Esophagus squamous epithelium (tissue), 5 donors: ENCODE measurements at places on chromosomes 2 and 18. TPM values are rescaled to one million over a fixed set of nuclear protein-coding genes. Genes with fewer than 3 reads are reported as not detected.
A peak's percentile ranks its signal among the peaks of the same experiment; 100 is the strongest.

- DNase-seq, result no peak
- H3K27me3 ChIP-seq, result no peaks in the 10 kb centered on the region
- no peaks in the 10 kb centered on the region for H3K4me1 ChIP-seq
- H3K4me3 ChIP-seq, result no peak overlapping the region
Measured at GRCh38 chr2:59560769-59561168, 992.7 kb downstream of the BCL11A start.

- no peak overlapping the region for H3K27ac ChIP-seq
- no peak overlapping the region for H3K4me3 ChIP-seq
- no peaks in the 10 kb centered on the region for H3K27me3 ChIP-seq
- no peaks in the 10 kb centered on the region for H3K36me3 ChIP-seq
- H3K4me1 ChIP-seq, result no peaks in the 10 kb centered on the region
- no peak for DNase-seq
Measured at GRCh38 chr18:29838556-29838955, 1204.0 kb downstream of the DSC3 start.

ASB18 gene
- total RNA-seq, result not detected

GRCh38 chr2:218270721-218271486 is 585 bp downstream of the PNKD start:
- peaks cover 34% of the 10 kb centered on the region for H3K36me3 ChIP-seq
- peaks cover 81% of the 10 kb centered on the region for H3K4me1 ChIP-seq
- H3K27ac ChIP-seq, result peak overlapping the region; percentile 88

DNA sequence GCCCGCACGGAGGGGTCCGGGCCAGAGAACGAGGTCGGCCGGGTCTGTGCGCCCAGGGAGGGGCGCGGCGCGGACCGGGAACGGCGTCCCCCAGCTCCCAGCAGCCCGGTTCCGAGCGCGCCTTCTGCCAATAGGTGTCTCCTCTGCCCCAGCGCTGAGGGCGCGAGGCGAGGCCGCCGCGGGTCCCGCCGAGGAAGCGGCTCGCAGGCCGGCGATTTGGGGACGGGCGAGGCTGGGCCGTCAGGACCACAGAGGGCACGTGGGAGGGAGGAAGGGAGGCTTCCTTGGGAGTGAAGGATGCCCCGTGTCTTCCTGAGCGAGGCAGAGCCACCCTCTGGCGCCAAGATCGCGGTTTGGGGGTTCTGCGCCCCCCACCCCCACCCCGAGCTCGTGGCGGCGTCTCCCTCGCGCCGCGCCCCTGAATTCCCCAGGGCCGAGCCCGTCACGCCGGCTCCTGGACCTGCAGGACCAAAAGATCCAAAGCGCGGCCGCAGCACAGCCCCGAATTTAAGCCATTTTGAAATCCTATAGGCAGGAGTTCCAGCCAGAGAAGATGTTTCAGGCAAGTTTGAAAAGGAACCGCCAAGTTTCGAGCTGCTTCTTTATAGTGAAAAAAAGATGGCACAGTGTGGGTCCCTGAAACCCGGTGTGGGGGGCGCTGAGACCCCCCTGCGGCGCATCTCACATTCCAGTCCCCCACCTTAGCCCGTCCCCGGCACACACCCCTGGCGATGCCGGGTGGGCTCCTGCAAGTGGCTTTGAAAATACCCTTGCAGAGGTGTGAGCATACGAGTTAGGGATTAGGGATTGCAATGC is 909 bp downstream of the NFATC1 start:
- peak overlapping the region; percentile 71 for H3K4me3 ChIP-seq
- no peaks in the 10 kb centered on the region for H3K36me3 ChIP-seq
- no peak for DNase-seq

EVA1A gene
- not detected for total RNA-seq

- peaks cover 26% of the 10 kb centered on the region for H3K4me1 ChIP-seq
- H3K36me3 ChIP-seq, result no peaks in the 10 kb centered on the region
- H3K27ac ChIP-seq, result no peak overlapping the region
- DNase-seq, result no peak
- H3K4me3 ChIP-seq, result no peak overlapping the region
Measured at GRCh38 chr2:45259138-45259537, 249.9 kb upstream of the SIX2 start.

DNA sequence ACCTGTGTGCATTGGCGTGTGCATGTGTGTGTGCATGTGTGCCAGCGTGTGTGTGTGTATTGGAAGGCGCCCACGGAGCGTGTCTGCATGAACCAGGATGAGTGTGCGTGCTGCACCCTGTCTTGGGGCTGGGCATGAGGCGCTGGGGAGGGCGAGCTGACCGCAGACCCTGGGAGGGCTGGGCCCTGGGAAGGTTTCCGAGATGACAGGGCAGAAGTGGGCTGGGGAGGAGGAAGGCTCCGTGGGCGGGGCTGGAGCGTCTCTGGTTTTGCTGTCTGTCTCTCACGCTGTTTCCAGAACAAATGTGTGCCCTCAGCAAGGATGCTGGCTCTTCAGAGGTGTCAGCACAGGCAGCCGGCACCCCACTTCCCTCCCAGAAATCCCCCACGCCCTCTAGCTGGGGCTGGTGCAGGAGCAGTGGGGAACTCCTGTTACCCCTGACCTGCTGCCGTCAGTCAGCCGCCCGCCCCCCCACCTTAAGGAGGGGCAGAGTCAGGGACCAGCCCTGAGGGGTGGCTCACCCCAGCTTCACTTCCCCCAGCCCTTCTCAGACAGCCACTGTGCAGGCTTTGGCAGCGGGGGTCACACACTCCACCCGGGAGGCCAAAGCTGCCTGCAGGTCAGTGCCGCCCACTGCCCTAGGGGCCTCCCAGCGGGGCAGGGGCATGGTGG is at the start of gene GPR35:
Gene GPR35, plus strand, starts transcription at position 531 of the 672 bp plus-strand sequence. CDS start 4,473 bp downstream, outside the sequence.
- peak within 1 kb of the TSS; percentile 38 for H3K4me3 ChIP-seq
- no peak for DNase-seq
- no peaks in the 10 kb centered on the region for H3K27me3 ChIP-seq
- no peak within 1 kb of the TSS for H3K27ac ChIP-seq
- no peaks in the 10 kb centered on the region for H3K36me3 ChIP-seq

DNA sequence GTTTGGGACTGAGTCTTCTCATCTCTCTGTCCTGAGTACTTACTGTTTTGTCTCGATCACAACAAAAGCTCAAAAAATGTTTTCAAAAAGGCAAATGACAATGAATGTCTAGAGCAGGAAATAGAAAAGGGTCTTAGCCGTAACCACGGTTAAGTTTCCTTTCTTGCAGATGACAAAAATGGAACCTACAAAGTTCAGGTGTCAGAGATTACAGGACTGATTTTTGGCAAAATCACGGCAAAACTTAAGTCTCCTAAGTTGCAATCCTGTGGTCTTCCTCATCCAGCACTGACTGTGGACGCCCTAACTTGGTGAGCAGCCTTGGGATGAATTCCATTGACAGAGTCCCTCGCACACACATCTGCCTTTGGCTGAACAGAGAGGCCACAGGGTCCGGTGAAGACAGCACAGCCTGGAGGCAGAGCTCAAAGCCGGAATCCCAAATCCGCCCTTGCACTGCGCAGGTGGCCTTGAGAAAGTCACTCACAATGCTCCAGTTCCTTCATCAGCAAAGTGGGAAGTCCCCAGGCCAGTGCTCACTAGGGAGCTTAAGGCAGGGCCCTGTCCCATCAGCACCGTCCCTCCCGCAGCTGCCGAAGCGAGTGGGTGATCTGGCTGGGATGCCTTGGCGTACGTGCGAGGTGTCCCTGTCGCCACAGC is 55.2 kb downstream of the EIPR1 start:
- H3K27me3 ChIP-seq, result no peaks in the 10 kb centered on the region
- no peak overlapping the region for H3K4me3 ChIP-seq
- H3K27ac ChIP-seq, result no peak overlapping the region
- peaks cover 50% of the 10 kb centered on the region for H3K36me3 ChIP-seq
- no peaks in the 10 kb centered on the region for H3K4me1 ChIP-seq
- DNase-seq, result no peak

GRCh38 chr2:180322781-180323180 is 315.7 kb upstream of the CWC22 start:
- no peaks in the 10 kb centered on the region for H3K27me3 ChIP-seq
- H3K4me3 ChIP-seq, result no peak overlapping the region
- H3K36me3 ChIP-seq, result no peaks in the 10 kb centered on the region

OTX1 gene
- not detected for total RNA-seq

GRCh38 chr2:165497659-165498317 is 28.3 kb downstream of the CSRNP3 start:
- DNase-seq, result no peak
- no peak overlapping the region for H3K4me3 ChIP-seq
- no peaks in the 10 kb centered on the region for H3K36me3 ChIP-seq
- no peaks in the 10 kb centered on the region for H3K27me3 ChIP-seq
- no peak overlapping the region for H3K27ac ChIP-seq

DNA sequence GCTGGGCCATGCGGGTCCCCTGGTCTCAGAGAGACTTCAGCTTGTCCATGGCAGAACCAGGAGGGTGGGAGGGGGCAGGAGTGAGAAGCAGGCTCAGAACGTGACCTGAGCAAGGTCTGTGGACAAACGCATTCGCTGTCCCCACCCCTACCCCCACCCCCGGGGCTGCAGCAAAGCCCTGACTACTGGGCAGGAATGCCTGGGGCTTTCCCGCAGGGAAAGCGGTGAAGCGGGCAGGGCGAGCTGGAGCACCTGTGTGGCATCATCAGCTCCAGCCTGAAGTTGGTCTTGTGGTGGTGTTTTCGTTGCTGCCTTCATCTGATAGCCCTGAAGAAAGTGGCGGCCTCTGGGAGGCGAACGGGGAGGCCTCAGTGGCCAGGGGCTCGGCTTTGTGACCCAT is 26.1 kb upstream of the ALKAL2 start:
- no peak for DNase-seq
- H3K27me3 ChIP-seq, result no peaks in the 10 kb centered on the region
- no peak overlapping the region for H3K27ac ChIP-seq

DNA sequence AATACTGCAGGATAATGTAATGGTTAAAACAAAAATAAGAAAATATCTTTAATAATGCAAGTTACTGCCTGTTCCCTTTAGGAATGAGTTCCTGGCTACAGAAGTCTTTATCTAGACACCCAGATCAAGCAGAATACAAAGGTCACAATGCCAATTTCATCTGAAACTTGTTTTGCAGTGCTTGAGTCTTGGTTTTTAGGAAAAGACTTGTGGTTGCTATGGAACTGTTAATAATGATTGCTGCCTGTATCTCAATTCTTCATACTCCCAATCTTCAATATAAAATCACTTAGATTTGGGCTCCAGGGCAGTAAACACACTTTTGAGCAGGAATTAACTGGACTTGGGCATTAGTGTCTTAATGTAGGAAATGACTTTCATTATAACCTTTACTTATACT is 14.2 kb downstream of the CAVIN2 start:
- no peaks in the 10 kb centered on the region for H3K4me1 ChIP-seq
- peaks cover 6% of the 10 kb centered on the region for H3K36me3 ChIP-seq
- no peaks in the 10 kb centered on the region for H3K27me3 ChIP-seq
- H3K27ac ChIP-seq, result no peak overlapping the region
- no peak for DNase-seq

TWIST2 gene
- total RNA-seq, result 33.0 TPM

- no peak overlapping the region for H3K4me3 ChIP-seq
- no peaks in the 10 kb centered on the region for H3K4me1 ChIP-seq
- no peak overlapping the region for H3K27ac ChIP-seq
- DNase-seq, result no peak
- no peaks in the 10 kb centered on the region for H3K36me3 ChIP-seq
Measured at GRCh38 chr2:178266445-178266844, 72.1 kb downstream of the OSBPL6 start.

- no peaks in the 10 kb centered on the region for H3K4me1 ChIP-seq
- H3K4me3 ChIP-seq, result no peak overlapping the region
- no peaks in the 10 kb centered on the region for H3K36me3 ChIP-seq
- H3K27me3 ChIP-seq, result no peaks in the 10 kb centered on the region
Measured at GRCh38 chr2:86661333-86661732, 37.7 kb upstream of the RNF103 start.
